ENCODE measurements at places on chromosomes 12 and 14.
A peak's percentile ranks its signal among the peaks of the same experiment; 100 is the strongest.

DNA sequence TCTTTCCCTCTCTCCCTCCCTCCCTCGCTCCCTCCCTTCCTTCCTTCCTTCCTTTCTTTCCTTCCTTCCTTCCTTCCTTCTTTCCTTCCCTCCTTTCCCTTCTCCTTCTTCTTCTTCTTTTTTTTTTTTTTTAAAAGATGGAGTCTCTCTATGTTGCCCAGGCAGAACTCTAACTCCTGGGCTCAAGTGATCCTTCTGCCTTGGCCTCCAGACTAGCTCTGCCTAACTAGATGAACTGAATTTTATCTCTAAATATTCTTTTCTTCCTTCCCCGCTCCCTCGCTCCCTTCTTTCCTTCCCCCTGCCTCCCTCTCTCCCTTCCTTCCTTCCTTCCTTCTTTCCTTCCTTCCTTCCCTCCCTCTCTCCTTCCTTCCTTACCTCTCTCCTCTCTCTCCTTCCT, 170.5 kb upstream of the LHX5 start:
- DNase-seq, result no peak

- no peak for DNase-seq
These were observed 53.8 kb upstream of the CLEC14A start for GRCh38 chr14:38309522-38310277.

GRCh38 chr12:13154831-13155230, 41.7 kb upstream of the EMP1 start:
- DNase-seq, result no peak

- no peak for DNase-seq
These were observed 11.4 kb downstream of the RPS6KL1 start for GRCh38 chr14:74911704-74912103.

DNA sequence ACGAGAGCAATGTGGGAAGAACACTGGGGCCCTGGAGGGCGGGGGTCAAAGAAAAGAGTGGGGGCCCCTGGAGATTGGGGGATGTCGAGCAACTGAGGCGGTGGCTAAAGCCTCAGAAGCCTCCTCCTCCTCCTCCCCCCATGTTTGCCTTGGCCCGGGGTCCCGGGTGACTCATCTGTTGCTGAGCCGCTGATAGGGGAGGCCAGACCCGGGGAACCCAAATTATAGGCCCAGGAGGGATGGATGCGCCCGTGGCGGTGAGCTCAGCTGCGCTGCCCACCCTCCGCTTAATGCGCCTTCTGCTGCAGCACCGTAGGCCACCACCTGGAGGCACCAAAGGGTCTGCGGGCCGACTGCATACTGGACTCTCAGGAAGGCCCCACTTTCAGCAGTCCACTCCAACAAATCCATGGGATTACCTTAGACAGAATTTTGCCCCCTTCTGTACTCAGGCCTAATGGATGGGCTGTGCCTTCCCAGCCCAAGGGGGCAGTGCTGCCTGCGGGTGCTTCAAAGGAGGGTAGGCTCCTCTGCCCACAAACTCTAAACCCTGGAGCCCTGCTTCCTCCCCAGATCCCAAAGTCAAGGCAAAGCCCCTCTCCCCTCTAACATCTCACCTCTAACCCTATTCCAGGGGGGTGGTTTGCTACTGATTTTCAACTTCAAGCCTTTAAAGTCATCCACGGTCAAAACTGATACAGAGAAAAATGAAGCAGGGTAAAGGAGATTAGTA, 2.6 kb upstream of the WNT10B start:
- DNase-seq, result peak; percentile 83

GRCh38 chr12:117707861-117708260, 260.9 kb downstream of the KSR2 start:
- no peak for DNase-seq

Data from left lung (tissue), 14 donors.